ENCODE measurements at places on chromosomes 12 and 14. TPM values are rescaled to one million over a fixed set of nuclear protein-coding genes. Genes with fewer than 3 reads are reported as not detected.

- no peak for DNase-seq
Measured at GRCh38 chr14:90976101-90976500, 84.3 kb downstream of the RPS6KA5 start.

IL26 gene
- total RNA-seq: not detected

RAN gene
- 351 TPM for total RNA-seq

NFATC4 gene
- 14.0 TPM for total RNA-seq

DNA sequence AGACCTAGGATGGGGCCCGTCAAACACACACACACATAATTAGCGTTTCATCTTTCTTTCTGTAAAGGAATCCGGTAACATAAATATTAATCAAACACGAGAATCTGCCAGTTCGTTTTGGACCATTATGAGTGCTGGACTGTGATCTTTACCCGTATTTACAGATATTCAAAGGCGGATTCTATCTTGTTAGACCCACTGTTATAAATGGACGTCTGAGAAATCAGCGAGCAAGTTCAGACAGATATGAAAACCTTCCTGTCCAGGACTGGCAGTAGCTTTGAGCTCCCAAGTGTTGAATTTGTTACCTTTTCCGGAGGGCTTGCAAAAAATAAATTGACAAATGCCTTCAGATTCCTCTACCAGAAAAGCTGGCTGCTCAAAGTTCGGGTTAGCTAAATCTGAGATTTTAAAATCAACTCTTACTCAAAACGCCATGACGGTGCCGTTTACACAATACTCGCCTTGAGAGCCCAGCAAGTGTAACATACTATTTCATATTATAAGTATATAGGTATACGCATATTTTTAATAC, 27.6 kb downstream of the BCL11B start:
- DNase-seq: no peak

GRCh38 chr12:11863478-11863906, 207.2 kb upstream of the BCL2L14 start:
- DNase-seq: no peak

Data from kidney epithelial cell (primary cell).